ENCODE measurements at places on chromosomes 1 and 21.

GRCh38 chr21:42423685-42424084 is 20.0 kb downstream of the UBASH3A start:
- no peak for DNase-seq

- DNase-seq: no peak
Observed at GRCh38 chr1:69737527-69738185, 169.9 kb downstream of the LRRC7 start.

- no peak for DNase-seq
Observed at GRCh38 chr21:45943630-45944540, 37.7 kb upstream of the COL6A1 start.

DNA sequence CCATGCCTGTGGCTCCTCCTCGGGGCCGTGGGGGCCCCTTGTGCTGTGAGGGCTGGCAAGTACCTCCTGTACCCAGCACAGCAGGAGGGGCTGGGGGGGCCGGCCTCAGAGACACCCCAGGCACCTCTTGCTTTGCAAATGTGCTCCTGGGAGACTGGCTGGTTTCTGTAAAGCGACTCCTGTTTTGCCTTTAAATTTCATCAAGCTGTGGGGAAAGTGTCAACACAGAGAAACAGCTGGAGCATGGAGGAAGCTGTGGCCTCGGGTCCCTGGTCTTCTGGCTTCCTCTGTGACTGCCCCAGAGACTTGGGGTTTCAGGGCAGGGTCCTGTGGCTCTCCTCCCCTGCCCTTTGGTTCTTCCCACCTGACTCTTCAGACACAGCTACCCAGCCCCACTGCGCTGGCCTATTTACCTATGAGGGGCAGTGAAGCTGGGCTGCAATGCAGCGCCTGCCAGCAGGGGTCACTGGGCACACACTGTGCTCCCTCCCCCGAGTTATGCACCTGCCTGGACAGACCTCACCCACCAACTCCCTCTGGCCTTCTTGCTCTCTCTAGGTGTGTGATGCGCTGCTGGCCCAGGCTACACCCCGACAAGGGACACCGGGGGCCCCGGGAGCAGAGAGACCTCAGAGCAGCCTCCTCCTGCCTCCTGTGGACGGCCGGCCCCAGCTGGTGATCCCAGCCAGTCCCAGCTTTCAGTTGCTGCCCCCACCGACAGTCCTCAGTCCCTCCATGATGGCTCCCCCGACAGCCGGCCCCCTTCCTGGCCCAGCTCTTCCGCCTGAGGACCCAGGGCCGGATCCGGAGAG is 17.6 kb upstream of the PEX10 start:
- no peak for DNase-seq

DNA sequence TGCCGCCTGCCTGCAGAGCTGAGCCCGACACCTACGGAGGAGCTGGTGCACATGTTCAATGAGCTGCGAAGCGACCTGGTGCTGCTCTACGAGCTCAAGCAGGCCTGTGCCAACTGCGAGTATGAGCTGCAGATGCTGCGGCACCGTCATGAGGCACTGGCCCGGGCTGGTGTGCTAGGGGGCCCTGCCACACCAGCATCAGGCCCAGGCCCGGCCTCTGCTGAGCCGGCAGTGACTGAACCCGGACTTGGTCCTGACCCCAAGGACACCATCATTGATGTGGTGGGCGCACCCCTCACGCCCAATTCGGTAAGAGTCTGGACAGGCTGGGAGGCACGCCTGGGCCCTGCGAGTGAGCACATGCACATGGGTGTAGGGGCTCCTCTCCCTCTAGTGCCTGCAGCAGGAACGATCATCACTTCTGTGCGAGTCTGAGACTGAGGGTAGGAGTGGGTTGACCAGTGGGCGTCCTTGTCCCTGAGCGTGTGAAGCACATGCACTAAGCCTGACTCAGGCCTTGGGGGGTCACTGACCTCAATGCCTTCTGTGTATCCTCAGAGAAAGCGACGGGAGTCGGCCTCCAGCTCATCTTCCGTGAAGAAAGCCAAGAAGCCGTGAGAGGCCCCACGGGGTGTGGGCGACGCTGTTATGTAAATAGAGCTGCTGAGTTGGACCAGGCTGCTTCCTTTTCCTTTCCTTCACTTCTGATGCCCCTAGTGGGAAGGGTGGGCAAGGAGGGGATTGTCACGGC is 6.9 kb downstream of the DMAP1 start:
- no peak for DNase-seq

DNA sequence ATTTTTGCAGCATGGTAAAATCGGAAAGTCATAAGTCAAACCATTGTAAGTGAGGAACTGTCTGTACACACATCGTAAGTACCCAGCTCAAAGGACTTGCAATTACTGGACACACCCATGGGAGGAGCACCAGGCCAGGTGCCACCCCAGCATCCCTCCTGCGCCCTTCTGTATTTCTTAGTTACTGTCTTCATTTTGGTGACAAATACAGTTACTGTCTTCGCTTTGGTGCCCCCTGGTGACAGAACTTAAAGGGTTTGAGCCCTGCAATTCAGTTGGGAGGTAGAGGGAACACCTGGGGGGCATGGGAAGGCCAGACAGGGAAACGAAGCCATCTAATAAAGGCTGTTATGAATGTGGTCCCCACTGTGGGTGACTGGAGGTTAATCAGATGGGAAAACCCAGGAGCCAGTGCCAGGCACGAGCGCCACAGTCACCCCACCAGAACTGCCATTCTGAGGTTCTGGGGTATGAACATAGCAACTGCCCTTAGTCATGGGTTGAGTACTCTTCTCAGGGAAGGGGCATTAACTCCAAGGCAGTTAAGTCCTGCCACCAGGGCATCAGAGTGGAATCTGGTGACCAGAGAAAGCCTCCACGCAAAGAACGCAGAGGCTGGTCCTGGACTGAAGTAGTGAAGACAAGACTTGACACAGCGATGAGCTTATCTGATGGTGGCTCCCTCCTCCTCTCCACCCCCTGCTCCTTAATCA is 612.9 kb downstream of the PTPRU start:
- no peak for DNase-seq

- no peak for DNase-seq
Observed at GRCh38 chr1:90969241-90969640, 52.6 kb downstream of the ZNF644 start.

DNA sequence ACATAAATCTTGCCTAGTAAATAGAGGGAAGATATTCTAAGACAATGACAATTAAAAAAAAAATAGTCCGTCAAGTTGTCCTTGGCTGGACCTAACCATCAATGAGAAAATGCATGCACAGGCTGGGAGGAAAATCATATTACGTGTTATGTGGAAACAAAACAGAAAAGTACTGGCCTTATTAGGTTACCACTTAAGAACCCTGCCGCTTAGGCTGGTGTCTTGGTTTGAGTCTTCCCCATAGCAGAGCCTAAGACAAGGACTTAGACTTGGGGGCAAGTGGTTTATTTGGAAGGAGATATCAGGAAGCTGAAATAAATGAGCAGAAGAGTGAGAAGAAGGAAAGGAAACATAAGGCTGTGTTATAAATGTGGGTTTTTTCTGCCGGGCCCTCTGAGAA is 186.4 kb downstream of the MRPL39 start:
- no peak for DNase-seq

DNA sequence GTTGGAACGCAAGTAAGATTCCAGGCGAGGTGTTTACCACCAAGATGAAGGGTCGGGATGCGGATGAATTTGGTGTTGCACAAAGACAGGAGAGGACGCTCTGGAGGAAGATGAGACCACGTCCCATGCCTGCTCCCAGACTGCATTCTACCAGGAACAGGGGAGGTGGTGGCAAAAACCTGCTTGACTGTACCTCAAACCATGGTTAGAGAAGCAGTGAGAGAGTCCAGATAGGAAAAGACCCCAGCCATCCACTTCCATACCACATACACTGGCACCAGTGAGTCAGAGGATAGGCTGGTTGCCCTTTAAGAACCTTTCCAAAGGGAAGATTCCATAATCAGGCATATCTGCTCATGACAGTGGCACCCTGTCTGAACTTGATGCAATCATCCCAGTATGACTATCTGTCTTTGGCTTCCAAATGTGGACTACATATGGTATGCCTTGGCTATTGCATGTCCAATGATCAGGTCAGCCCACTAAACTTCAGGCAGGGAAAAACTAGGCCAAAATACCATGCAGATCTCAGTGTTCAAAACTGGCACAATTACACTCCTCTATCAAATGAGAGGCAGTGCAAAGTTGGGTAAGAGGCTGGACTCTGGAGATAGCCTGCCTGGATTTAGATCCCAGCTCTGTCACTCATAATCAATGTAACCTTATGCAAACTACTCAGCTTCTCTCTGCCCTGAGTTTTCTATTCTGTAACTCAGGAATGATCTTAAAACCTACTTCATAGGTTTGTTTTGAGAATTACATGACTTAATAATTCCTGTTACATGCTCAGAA is 20.6 kb downstream of the NPR1 start:
- DNase-seq: no peak

DNA sequence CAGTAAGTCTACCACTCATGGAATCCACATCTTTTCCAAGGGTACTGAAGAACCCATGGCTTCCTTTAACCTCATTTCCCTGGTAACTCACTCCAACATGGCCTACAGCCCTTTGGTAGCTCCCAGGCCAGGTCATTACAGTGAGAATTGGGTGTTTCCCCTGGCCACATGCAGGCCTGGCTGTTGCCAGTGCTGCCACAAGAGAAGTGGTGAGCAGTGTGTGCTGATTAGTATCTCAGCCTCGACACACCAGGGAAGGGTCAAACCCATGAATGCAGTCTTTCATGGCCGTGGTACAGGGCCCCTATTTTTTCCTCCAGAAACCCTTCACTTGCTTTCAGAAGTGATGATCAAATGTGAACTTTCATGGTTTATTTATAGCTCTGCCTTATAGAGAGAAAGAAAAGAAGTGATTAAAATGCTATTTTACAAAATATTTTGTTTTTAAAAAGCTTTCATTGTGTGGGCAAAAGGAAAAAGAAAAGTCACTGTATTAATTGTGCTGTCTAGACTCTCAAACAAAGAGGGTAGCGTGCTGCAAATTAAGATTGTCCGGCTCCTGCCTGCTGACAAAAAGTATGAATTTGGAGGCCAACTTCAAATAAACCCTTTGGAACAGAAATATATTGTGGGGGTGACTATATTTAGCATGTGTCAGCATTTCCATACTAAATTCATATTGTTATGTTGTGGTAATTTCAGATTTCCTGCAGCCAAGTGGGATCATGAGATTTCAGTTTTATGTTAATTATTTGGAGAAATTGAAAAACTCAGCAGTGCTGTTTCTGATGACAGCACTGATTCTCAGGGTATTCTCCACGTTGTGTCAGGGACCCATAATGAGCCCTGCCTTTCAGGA is 62.0 kb upstream of the HOOK1 start:
- no peak for DNase-seq

GRCh38 chr1:235892734-235893413 is 26.2 kb upstream of the LYST start:
- no peak for DNase-seq

DNA sequence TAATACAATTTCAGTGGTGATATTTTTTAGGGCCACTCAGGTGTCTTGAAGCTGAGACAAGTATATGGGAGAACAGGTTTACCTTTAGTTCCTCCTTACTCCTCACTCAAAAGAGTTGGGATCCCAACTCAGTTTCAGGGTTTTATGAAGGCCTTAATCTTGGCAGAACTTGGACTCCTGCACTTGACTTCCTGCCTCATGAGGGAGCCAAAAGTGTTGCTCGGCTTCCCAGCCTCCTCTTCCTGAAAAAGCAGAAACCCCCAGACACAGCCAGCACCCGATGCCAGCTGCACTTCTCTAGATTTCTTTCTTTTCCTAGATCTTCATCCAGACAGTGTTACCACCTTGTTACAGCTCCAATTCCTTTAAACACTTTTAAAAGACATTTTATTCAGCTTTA is 70.8 kb upstream of the TMPRSS2 start:
- DNase-seq: no peak

GRCh38 chr21:35059742-35060141 is 10.6 kb upstream of the RUNX1 start:
- DNase-seq: no peak

DNA sequence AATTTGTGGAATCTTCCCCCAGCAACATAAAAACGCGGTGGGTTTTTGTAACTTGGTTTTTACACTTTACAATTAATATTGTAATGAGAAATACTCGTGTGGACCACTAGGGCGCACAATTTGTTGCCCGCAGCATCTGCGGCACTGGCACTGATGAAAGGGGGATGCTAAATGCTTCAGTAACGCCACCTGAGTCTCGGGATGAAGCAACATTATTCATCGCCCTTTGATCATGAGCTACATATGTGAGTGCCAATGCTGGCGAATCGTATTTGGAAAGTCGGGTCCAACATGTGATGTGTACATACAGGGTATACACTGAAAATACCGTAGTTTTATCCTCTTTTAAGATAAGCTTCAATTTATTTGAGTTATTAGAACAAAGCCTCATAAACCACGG is 34.2 kb upstream of the COX20 start:
- DNase-seq: peak; percentile 28

DNA sequence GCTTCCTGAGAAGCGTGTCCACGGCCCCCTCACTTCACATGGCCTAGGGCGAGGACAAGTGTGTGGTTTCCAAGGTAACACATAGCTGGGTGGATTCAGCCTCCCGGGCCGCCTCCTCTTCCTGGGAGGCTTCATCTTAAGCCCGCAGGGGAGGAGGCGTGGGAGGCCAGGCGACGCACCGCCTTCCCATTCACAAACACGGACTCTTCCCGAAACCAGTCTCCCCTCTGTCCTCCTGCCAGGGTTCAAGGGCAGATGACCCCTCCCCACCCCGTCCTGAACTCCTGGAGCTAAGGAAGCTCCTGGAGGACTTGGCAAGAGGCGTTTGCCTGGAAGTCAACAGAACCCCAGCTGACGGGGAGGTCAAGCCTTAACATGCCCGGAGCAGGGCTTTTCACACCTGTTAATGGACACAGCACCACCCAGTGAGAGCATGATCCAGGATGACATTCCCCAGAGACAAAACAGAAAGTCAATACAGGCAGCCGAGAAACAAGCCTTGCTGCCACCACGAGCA is 56.7 kb downstream of the KCNN3 start:
- DNase-seq: no peak

GRCh38 chr1:212917134-212917485 is 33.2 kb upstream of the VASH2 start:
- no peak for DNase-seq
